ENCODE measurements at places on chromosomes 2 and 18.

GRCh38 chr2:20052861-20053281, 1.4 kb upstream of the LAPTM4A start:
- no peak for DNase-seq

DNA sequence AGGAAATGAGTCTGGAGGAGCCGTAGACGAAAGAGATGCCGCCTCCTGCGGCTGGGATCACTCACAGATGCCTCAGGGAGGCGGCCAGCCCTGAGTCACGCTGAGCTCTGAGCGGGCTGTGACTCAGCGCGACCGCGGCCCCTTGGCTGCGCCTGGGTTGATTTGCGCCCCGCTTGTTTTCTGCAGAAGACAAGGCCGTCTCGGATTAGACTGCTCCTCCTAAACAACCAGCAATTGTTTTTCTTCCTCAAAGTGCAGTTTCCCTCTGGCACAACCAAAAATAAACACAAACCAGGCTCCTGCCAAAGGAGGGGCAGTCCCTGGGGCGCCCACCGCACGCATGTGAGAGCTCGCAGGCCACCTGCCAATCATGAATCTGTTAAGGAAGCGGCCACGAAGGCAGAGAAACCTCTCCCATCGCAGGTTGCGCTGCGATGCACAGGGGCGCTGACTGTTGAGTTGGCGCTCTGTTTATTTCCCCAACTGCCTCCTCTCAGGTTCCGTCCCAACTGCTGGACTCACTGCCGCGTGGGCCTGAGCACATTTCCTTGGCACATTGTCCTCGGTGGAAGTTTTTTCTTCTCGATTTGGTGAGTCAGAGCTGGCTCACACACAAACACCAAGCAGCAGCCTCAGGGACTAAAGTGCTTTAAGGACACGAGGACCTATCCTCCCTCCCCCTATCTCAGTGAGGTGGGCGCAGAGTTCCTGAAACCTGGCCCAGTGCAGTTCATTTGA, 85.2 kb upstream of the NDUFV2 start:
- no peak for DNase-seq

- no peak for DNase-seq
Observed at GRCh38 chr2:130810490-130810889, 26.2 kb upstream of the ARHGEF4 start.

DNA sequence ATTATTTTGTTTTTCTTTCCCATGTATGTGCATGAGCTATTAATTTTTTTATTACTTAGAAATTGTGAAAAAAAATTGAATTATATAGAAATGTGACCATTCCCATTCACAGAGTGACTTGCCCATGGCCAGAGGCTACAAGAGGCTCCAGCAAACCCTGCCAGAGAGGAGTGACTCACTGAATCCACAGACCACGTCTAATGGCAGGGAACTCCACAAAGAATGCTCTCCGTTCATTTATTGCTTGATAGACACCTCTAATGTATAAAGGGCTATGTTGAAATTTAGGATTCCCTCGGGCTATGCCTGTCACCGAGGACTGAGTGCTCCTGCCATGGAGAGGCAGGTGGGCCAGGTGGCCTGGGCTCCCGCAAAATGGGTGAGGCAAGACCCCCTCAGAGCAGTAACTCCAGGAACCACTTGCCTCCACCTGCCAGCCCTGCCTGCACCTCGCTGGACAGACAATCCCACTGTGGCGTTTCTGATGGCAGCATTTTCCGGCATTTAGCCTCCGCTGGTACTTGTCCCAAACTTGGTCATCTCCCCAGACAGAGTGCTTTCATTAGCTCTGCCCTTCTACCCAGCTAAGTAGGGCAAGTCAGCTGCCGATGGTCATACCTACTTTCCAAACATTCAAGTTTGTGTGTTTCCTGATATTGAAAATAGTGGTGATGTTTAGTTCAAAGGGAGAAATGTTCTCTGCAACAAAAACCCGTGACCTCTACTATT, 200.3 kb downstream of the PRKCE start:
- no peak for DNase-seq

GRCh38 chr2:121587131-121587530, 56.5 kb downstream of the RNU4ATAC start:
- DNase-seq, result no peak

GRCh38 chr18:63083555-63083954, 236.0 kb downstream of the BCL2 start:
- no peak for DNase-seq
